ENCODE measurements at places on chromosomes 5 and 9.

GRCh38 chr9:129320575-129321285 is 142.7 kb upstream of the IER5L start:
- no peak for DNase-seq

DNA sequence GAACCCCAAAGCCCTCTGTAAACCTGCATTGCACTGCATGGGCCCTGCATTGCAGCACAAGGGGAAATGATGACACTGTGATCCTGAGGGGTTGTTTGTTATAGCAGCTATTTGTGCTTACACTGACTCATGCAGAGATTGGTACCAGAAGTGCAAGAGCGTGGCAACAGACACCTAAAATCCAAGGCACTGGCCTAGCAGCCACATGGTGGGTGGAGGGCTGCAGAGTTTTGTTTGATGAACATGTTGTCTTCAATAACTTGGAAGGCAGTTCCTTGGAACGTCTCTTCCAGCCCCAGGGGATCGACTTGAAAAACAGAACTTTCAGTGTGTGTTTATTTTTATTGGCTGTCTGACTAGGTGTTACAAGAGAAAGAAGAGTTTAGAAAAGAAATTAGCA is 14.5 kb downstream of the FCN2 start:
- no peak for DNase-seq

DNA sequence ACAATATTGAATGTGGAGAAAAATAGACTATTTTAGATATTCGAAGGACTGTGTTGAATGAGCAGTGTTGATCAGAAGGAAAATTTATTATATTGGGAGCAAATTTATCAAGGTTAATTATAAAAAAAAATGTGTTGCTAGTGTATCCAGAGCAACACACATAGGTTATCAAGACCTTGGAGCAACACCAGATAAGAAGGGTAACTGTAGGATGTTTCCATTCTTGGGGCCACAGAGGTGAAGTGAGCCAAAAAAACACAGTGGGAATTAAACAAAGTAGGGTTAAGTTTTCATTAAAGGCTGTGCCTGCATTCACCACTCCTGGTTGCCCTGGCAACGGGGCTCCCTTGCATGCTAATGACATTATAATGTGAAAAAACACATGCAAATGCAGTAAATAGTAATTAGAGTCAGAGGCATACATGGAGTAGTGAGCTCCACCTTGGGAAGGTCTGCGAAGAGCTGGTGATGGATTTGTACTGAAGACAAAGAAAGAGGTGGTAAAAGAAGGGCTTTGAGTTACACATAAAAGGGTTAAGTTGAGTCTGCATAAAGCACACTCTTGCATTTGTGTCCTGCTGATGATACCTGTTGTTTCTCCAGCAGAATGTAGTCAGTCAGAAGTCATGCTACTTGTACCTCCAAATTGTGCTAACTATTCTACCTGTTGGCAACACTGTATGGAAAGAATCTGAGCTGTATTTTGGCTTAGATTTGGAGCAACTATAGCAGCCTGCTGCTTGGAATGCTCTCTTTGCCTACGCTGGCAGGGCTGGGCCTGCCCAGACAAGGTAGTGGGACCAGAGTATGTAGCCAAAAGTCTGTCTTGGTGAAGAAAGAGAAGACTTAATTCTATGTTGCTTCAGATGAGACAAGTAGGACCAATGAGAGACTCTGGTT is 59.6 kb downstream of the ATG10 start:
- no peak for DNase-seq

DNA sequence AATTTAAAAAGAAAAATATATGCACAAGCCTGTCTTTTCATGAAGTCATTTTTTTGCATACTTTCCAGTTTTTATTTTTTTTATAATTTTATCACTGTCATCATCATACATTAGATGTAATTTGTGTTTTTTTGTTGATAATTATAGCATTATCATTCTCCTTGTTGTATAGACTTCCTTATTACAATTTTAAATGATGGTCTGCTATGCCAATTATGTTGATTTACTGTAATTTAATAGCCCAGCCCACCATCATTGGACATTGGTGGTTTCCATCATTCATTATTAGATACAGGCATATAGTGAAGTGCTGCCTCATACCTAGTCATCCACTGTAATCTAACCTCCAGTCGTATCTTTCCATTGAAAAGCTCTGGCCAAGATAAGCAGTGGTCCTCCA is 3.8 kb upstream of the TJP2 start:
- no peak for DNase-seq

- no peak for DNase-seq
These were observed 227.8 kb upstream of the MAP3K1 start for GRCh38 chr5:56587381-56588130.

DNA sequence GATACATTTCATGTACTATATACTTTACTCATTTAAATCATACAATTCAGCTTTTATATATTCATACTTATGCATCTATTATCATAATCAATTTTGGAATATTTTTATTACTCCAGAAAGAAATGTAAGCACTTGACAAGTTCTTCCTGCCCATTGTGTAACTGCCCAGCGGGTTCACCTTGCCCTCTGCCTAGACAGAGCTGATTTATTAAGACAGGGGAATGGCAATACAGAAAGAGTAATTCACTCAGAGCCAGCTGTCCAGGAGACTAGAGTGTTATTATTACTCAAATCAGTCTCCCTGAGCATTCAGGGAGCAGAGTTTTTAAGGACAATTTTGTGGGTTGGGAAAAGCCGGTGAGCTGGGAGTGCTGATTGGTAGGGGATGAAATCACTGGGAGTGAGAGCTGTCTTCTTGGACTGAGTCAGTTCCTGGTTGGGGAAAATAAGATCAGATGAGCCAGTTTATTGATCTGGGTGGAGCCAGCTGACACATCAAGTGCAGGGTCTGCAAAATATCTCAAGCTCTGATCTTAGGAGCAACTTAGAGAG is 16.1 kb upstream of the SPIN1 start:
- DNase-seq = no peak
